ENCODE measurements at places on chromosomes 4 and X. TPM values are rescaled to one million over a fixed set of nuclear protein-coding genes. Genes with fewer than 3 reads are reported as not detected.

DNA sequence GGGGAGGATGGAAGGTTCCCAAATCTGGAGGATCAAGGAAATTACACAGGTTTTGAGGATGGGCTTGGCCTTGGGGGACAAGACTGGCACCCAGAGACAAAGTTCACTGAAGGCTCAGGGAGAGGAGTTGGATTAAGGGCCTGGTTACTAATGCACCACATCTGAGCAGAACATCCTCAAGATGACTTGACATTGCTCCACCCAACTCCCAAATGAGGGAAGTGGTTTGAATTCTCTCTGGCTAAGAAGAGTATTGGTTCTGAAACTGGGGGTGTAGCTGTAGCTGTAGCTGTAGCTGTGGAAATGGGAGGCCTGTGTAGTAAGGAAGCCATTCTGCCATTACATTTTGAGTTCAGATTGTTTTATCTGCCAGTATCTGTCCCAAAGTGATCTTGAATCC, 129.4 kb downstream of the RASL11B start:
- no peaks in the 10 kb centered on the region for H3K27me3 ChIP-seq
- H3K36me3 ChIP-seq = peaks cover 6% of the 10 kb centered on the region
- no peaks in the 10 kb centered on the region for H3K4me1 ChIP-seq
- no peak for DNase-seq
- no peak overlapping the region for H3K27ac ChIP-seq

DNA sequence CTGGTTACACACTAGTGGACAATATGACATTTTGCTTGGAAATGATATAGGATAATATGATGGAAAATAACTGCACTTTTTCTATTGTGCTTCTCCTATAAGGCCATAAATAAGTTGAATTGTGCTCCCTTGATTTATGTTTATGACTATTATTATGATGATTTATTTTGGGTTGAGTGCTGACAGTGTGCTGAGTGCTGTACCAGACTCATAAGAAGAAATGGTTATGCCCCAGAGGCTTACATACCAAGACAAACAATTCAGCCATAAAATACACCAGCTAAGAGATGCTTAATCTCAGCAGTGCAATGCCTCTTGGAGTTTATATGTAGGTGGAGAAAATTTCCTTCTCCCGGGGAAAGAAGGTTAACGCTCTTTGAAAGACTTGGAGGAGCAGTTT, 199.8 kb upstream of the NOCT start:
- H3K27me3 ChIP-seq = peaks cover 8% of the 10 kb centered on the region
- no peaks in the 10 kb centered on the region for H3K36me3 ChIP-seq
- no peaks in the 10 kb centered on the region for H3K4me1 ChIP-seq
- DNase-seq = no peak
- no peak overlapping the region for H3K4me3 ChIP-seq

DNA sequence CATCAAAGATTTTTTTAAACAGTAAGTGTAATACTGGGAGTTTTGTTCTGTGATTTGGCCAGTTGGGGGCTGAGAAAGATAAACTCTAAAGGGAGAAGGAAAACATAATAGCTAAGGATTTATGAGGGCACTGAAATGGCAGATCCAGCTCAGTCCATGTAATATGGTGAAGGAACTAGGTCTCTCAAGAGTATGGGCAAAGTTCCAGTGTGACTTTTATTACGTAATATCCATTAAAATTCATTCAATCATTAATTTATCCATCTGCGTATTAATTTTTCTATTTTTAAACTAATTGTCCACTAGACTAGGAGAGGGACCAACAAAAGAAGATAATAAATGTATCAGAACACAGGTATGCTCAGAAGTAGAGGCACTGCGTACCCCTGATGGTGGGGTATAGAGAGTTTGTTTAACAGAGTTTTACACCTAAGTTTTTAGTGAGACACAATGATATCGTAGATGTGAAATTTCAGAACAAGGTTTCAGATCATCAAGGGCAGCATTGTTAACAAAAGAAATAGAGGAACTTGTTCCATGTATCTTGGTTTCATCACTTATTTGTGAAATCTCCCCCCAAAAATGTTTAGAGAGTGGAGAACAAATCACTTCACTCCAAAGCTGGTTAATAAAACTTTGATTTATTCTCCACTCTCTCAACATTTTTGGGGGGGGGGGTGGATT, 351.1 kb downstream of the GRXCR1 start:
- H3K27ac ChIP-seq = no peak overlapping the region
- no peaks in the 10 kb centered on the region for H3K27me3 ChIP-seq
- peaks cover 2% of the 10 kb centered on the region for H3K36me3 ChIP-seq
- H3K4me1 ChIP-seq = no peaks in the 10 kb centered on the region
- DNase-seq = no peak
- no peak overlapping the region for H3K4me3 ChIP-seq

DNA sequence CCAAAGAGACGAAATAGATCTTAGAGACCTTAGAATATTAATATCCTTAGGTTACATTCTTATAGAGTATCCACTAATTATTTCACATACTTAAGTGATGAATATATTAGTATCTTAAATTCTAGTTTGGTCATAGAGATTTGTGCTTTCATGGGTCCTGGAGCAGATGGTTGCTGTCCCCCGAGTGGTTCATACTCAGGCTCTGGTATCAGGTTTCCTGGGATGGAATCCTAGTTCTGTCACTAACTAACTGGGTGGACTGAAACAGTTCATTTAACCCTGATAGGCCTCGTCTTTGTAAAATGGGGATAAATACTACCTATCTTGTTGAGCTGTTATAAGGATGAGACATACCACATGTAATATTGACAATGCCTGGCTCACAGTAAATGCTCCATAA, 264.6 kb downstream of the TENM3 start:
- H3K27me3 ChIP-seq = peaks cover 9% of the 10 kb centered on the region
- no peak for DNase-seq
- H3K4me3 ChIP-seq = no peak overlapping the region
- H3K27ac ChIP-seq = no peak overlapping the region
- no peaks in the 10 kb centered on the region for H3K4me1 ChIP-seq

- H3K4me3 ChIP-seq = no peak overlapping the region
- H3K4me1 ChIP-seq = peaks cover 20% of the 10 kb centered on the region
- H3K27me3 ChIP-seq = peaks cover 4% of the 10 kb centered on the region
- H3K36me3 ChIP-seq = no peaks in the 10 kb centered on the region
- H3K27ac ChIP-seq = no peak overlapping the region
These were observed 23.6 kb upstream of the RBPJ start for GRCh38 chr4:26297219-26297618.

GRCh38 chr4:127783026-127783769, 1.1 kb downstream of the HSPA4L start:
- H3K27ac ChIP-seq = peak overlapping the region; percentile 86
- H3K4me1 ChIP-seq = peaks cover 14% of the 10 kb centered on the region
- H3K4me3 ChIP-seq = peak overlapping the region; percentile 74

Gene UGT8
- 0.18 TPM for total RNA-seq

GRCh38 chr4:100799761-100800539, 282.1 kb upstream of the EMCN start:
- no peaks in the 10 kb centered on the region for H3K36me3 ChIP-seq
- no peak overlapping the region for H3K27ac ChIP-seq
- peaks cover 5% of the 10 kb centered on the region for H3K27me3 ChIP-seq
- no peaks in the 10 kb centered on the region for H3K4me1 ChIP-seq

Gene NPY1R
- not detected for total RNA-seq

DNA sequence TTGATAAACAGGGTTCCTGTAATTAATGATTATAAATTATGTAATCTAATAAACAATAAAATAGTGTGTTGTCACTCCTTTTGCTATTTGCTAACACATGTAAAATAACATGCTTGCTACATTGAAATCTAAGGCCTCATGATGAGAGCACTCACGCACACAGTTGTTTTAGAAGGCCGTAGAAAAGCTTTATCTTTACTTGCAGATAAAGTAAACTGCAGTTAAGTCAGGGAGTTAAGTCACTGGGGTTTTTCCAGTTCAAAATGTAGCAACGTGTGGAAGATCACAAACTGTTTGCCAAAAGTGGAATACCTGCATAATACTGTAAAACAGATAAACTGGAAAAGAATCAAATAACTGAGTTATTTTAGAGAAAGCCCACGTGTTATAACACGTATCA, 187.3 kb upstream of the PACRGL start:
- no peaks in the 10 kb centered on the region for H3K4me1 ChIP-seq
- no peaks in the 10 kb centered on the region for H3K36me3 ChIP-seq
- H3K4me3 ChIP-seq = no peak overlapping the region
- H3K27ac ChIP-seq = no peak overlapping the region

Gene GLRA2
- not detected for total RNA-seq

Gene GPRASP2
- total RNA-seq = 2.1 TPM

Gene IL1RAPL1
- not detected for total RNA-seq

GRCh38 chrX:22748093-22748999, 251.4 kb upstream of the DDX53 start:
- H3K27me3 ChIP-seq = peaks cover 3% of the 10 kb centered on the region
- no peak overlapping the region for H3K27ac ChIP-seq
- no peak overlapping the region for H3K4me3 ChIP-seq
- no peaks in the 10 kb centered on the region for H3K36me3 ChIP-seq
- DNase-seq = peak; percentile 52

DNA sequence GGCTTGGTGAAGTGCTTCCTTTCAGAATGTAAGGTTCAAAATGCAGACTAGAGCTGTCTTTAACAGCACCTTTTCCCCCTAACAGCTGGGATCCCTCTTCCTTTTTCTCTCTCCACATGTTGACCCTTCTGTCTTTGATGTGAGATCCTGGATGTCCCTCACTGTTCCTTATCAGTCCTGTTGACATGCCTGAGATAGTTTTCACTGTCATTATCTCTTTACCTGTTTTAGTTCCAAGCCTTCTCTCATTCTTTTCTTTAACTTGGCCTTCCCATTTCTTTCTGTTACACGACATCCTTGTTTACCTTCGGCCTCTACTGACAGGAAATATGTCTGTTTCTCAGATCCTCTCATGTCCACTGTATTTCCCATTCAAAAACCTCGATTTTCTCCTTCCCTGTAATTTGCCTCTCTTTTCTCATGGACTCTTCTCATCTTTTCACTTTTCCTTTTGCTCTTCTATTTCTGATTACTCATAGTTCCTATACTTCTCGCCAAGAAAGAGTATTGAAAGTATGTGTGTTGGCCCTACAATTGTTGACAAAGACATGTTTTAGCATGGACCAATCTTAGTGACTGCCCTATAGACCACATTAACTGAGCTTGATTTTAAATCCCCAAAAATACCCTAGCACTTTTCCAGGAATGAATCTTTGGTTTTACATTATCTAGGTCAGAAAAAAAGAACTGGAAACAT, 1.2 kb upstream of the SOWAHB start:
- H3K4me1 ChIP-seq = peaks cover 9% of the 10 kb centered on the region
- H3K27me3 ChIP-seq = peaks cover 34% of the 10 kb centered on the region
- no peak for DNase-seq

Gene ARHGAP24
- not detected for total RNA-seq

Gene CORIN
- total RNA-seq = not detected

- H3K4me1 ChIP-seq = peaks cover 4% of the 10 kb centered on the region
- peaks cover 8% of the 10 kb centered on the region for H3K27me3 ChIP-seq
- no peak overlapping the region for H3K4me3 ChIP-seq
- no peak for DNase-seq
These were observed 33.1 kb upstream of the CYP4V2 start for GRCh38 chr4:186158021-186158813.

Gene PDGFC
- not detected for total RNA-seq

Gene SMARCA1
- total RNA-seq = 0.23 TPM

DNA sequence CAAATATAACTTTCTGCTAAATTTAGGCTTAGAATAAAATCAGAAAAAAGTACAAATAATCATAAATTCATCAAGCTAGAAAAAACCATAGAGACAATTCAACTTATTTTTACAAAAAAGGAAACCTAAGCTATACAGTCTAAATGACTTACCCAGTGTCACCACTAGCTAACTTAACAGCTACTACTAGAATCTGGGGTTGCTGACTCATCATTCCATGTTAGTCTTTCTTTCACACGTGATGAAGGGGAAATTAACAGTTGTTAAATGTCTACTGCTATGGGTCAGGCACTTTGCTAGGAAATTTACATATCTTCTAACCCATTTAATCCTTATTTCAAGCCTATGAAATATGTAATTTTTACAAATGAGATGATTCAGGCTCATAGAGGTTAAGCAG, 349.3 kb upstream of the GALNT7 start:
- H3K27ac ChIP-seq = no peak overlapping the region
- no peaks in the 10 kb centered on the region for H3K4me1 ChIP-seq
- no peaks in the 10 kb centered on the region for H3K36me3 ChIP-seq
- no peak for DNase-seq

GRCh38 chr4:42816189-42816879, 76.2 kb upstream of the GRXCR1 start:
- no peaks in the 10 kb centered on the region for H3K36me3 ChIP-seq
- H3K4me1 ChIP-seq = no peaks in the 10 kb centered on the region
- DNase-seq = no peak
- no peak overlapping the region for H3K27ac ChIP-seq
- H3K27me3 ChIP-seq = peaks cover 2% of the 10 kb centered on the region

Gene FAT4
- total RNA-seq = not detected

DNA sequence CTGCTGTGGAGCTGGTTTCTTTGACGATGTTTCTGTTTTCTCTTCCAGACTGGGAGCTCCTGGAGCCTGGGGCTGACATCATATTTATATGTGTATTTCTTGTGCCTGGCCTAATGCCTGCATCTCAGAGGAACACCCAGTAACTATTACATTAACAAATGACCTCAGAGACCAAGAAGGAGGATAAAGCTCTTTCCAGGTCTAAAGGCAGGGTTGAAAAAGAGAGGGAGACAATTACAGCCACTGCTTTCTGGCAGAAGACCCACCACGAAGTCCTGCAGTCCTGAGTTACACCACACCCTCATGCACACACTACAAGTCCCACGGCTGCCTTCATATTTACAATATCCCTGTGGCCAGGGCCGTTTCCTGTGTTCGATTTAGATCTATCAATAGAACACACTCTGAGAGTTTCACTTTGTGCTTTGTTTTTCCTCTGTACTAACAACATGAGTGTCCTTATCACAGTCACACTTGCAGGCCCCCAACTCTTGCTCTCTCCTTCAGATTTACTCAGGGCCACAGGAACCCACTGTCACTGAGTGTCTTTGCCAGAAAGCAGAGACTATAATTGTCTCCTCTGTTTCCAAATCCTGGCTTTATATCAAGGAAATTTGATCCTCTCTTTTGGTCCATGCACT, 535.5 kb downstream of the MID1IP1 start:
- DNase-seq = peak; percentile 56
- H3K27me3 ChIP-seq = no peaks in the 10 kb centered on the region
- H3K36me3 ChIP-seq = peaks cover 3% of the 10 kb centered on the region
- H3K4me3 ChIP-seq = no peak overlapping the region
- peaks cover 38% of the 10 kb centered on the region for H3K4me1 ChIP-seq

- peaks cover 19% of the 10 kb centered on the region for H3K27me3 ChIP-seq
- H3K4me1 ChIP-seq = no peaks in the 10 kb centered on the region
- H3K27ac ChIP-seq = no peak overlapping the region
- H3K36me3 ChIP-seq = no peaks in the 10 kb centered on the region
These were observed 18.8 kb upstream of the DSPP start for GRCh38 chr4:87589531-87589930.

GRCh38 chr4:89661173-89661899, 175.6 kb downstream of the SNCA start:
- H3K4me1 ChIP-seq = peaks cover 2% of the 10 kb centered on the region
- no peaks in the 10 kb centered on the region for H3K27me3 ChIP-seq
- no peaks in the 10 kb centered on the region for H3K36me3 ChIP-seq
- DNase-seq = no peak
- no peak overlapping the region for H3K27ac ChIP-seq

Data from activated CD4-positive, alpha-beta T cell treated with anti-CD3 and anti-CD28 coated beads for 36 hours (primary cell).